Activated gamma-delta T cell (primary cell): ENCODE measurements at places on chromosomes 12 and 14.
A peak's percentile ranks its signal among the peaks of the same experiment; 100 is the strongest.

GRCh38 chr14:89359477-89360222 lies 57.4 kb downstream of the FOXN3 start:
- DNase-seq: no peak

DNA sequence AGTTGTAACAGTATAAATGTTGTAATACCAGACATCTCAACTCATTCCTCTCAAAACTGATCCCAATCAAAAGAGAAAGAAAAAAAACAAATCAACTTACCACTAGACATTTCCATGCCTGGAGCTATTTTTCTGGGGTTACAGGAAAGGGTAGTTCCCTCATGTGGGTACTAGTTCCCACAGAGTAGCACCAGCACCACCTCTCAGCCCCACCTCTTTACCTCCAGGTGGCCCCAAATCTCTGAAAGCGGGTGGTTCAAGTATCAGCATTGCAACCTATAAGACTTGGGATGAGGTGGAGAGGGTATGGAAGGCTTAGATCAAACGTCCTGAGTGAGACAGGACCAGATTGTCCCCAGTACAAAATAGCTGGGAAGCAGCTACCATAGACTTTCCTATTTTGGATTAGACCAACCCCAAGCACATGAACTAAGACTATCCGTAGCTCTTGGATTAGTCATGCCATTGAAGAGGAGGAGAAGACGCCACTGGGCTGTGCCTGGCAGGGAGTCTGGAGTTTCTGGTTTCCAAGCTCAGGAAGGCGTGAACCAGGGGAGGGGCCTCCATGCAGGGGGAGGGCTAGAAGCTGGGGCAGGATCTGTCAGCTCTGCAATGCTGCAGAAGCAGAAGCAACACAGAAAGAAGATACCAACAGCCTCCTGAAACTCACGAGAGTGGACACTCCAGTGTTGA lies at the start of gene SLC39A2:
SLC39A2 (plus strand) TSS at position 620 of the 693 bp plus-strand sequence. CDS start 154 bp downstream, outside the sequence.
- DNase-seq: no peak

DNA sequence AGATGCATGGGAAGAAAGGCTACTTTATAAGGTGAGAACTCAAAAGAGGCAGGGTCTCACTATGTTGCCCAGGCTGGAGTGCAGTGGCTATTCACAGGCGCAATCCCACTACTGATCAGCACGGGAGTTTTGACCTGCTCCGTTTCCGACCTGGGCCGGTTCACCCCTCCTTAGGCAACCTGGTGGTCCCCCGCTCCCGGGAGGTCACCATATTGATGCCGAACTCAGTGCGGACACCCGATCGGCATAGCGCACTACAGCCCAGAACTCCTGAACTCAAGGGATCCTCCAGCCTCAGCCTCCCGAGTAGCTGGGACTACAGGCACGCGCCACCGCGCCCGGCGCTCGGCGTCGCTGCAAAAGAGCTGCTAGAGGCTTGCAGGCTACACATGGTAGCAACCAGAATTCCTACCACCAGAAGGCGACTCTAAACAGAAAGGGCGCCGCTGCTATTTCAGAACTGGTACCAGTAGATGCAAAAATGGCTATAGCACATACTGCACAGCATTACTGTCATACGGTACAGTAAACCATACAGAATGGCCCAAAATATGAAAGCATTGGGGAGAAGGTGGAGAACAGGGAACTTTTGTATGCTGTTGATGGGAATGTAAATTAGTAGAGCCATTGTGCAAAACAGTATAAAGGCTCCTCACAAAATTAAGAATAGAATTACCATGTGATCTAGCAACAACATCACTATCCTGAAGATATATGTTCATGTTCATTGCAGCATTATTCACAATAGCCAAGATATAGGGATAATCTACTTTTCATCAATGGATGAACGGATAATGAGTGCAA lies 1.2 kb upstream of the NEMF start:
- peak; percentile 35 for DNase-seq

DNA sequence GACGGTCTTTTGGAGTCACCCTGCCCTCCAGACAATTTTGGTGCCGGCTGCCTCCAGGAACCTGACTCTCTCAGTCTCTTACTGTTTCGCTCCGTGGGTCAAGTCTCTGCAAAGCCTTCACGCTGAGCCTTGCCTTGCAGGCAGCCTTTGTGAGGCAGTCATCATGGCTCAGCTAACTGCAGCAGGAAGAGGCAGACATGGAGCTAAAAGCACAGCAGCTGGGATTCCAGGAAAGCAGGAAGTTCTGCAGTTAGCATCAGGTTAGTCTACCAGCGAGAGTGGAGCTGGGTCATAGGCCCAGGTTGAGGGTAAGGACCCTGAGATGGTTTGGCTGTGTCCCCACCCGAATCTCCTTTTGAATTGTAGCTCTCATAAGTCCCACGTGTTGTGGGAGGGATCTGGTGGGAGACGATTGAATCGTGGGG lies 305.4 kb downstream of the PCNX1 start:
- no peak for DNase-seq

- DNase-seq: no peak
These were observed 17.1 kb upstream of the OR4K17 start for GRCh38 chr14:20093442-20093841.

DNA sequence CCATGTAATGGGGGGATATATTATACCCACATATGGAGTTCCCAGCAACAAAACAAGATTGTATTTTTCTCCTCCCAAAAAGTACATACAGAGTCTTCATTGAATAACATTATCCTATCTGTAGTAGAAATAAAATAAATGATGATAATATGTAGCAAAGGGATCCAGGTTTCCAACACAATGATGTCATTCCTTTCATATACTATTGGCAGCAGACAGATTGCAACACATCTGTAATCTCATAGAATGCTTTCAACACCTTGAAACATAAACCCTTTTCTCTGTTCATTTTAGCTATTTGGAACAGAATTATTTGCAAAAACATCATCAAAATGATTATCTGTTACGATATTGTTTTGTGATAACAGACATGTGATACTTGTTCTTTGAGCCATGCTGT lies 317.6 kb downstream of the DPF3 start:
- DNase-seq: no peak

DNA sequence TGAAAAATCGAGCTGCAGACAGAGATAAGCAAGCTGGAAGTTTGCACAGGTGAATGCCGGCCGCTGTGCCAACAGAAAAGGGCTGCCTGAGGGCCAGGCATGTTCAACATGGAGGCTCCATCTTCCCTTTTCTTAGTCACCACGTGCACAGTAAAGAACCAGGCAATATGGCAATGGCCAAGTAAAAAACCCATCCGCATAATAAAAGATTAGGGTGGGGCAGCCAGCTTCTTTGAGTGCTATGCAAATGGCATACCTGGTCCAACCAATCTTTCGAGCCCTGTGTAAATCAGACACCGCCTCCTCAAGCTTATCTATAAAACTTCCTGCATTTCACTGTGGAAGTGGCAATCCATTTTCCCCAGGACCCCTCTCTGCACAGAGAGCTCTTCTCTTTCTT lies 16.7 kb downstream of the PNP start:
- DNase-seq: no peak

DNA sequence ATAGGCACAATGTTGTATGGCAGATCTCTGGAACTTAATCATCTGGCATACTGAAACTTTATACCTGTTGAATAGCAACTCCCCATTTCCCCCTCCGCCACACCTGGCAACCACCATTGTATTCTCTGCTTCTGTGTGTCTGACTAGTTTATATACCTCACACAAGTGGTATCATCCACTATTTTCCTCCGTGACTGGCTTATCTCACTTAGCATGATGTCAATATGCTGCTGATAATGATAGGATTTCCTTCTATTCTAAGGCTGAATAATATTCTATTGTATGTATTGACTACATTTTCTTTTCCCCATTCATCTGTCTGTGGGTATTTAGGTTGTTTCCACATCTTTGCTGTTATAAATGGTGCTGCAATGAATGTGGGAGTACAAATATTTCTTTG lies 21.5 kb downstream of the BRMS1L start:
- no peak for DNase-seq

DNA sequence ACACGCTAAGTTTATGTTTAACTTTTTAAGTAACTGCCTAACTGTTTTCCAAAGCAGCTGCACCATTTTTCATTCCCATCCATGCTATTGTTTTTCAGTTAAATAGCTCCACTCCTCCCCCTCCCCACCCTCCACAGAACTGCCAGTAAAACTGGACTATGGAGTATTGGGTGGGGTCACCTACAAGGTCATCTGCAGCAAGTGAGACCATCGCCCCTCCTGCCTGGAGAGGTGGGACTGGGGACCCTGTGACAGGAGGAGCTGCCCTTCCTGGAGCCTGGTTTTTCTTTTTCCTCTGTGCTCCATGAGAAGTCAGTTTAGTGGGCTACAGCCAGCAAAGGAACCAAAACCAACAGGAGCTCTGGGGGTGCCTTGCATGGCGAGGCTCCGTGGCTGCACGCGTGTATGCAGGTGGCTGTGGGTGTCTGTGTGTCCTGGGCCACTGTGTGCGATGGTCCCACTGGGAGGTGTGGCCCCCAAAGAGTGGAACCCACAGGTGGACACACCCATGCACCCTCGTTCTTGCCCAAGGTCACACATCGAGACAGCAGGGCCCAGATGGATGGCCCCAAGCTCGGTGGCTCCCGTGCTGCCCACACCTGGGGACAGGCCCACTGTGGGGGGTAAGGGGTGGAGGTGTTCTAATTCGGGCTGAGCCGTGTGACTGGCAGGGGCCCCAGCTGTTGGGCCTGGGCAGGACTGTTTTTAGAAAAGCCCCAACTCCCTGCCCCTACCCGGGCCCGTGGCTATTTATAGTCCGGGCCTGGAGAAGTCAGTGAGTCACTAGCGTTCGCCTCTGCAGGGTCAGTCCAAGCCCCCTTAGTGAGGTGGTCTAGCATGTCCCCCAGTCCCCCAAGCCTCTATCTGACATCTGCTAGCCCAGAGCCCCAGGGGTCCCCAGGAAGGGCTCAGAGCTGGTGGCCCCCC lies 2.3 kb upstream of the ADSS1 start:
- DNase-seq: no peak

- no peak for DNase-seq
These were observed 272.5 kb downstream of the SLC15A4 start for GRCh38 chr12:128551266-128551665.

DNA sequence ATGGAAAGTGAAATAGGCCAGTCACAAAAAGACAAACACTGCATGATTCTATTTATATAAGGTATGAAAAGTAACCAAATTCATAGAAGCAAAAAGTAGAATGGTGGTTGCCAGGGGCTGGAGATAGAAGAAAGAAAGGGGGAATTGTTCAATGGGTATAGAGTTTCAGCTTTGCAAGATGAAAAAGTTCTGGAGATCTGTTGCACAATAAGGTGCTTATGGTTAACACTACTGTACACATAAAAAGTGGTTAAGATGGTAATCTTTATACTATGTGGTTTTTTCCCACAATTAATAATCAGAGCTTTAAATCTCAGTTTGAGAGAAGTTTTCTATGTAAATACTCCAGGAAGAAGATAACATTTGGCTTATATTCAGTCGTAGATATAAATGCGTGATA lies 73.4 kb downstream of the SLC38A4 start:
- no peak for DNase-seq

DNA sequence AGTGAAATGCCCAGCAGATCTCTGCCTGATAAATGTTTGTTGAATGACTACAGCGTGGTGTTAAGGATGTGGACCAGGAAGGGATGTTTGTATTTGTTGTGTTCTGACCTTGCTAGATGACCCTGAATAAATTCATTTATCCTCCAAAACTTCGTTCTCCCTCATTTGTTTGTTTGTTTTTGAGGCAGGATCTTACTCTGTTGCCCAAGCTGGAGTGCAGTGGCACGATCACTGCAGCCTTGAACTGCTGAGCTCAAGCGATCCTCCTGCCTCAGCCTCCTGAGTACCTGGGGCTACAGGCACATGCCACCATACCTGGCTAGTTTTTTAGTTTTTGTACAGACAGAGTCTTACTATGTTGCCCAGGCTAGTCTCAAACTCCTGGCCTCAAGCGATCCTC lies 96.7 kb downstream of the TSPAN9 start:
- DNase-seq: no peak

GRCh38 chr12:20557096-20557495 lies 138.0 kb upstream of the SLCO1C1 start:
- no peak for DNase-seq

GRCh38 chr14:37695866-37696265 lies 100.4 kb downstream of the TTC6 start:
- DNase-seq: no peak

DNA sequence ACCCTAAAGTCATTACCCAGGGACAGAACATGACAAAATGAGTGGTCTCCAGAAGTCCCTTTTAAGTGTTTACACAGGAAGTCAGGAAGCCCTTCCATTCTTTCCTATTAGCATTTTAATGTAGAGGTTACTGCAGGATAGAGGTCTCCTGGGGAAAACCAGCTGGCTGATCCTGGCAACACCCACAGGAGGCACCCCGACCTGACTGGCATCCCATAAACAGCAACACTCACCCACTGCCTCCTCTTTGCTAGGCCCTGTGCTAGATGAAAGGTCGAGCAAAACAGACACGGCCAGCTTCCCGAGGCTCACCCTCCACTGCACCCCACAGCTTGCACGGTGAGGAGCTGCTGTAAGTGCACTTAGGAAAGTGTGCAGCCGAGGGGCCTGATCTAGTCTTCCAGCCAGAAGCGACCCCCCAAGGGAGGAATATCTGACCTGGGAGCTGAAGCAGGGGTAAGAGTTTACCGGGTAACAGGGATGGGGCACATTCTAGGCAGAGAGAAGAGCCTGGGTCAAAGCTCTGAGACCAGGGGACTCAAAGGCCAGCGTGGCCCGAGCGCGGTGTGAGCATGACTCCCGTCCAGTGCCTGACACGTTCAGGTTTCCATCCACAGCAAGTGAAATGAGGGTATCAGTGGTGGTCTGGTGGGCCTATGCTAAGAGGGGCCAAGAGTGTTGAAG lies 9.0 kb downstream of the DAZAP2 start:
- no peak for DNase-seq

DNA sequence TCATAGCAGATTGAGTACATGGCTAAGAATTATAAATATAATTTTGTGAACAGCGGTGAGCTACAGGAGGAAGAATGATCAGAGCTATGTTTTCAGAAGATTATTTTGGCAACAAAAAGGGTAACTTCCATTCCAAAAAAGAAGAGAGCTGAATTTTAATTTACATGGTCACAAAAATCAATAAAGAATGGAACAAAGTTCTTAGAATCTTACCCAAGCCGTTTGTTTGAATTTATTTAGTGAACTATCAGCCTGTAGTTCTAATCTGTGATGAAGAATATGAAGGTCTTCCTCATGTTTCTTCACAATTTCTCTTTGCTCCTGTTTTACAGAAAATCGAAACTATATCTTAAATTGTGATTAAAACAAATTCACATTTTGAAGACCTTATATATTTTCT lies 54.4 kb upstream of the C12orf50 start:
- DNase-seq: no peak

DNA sequence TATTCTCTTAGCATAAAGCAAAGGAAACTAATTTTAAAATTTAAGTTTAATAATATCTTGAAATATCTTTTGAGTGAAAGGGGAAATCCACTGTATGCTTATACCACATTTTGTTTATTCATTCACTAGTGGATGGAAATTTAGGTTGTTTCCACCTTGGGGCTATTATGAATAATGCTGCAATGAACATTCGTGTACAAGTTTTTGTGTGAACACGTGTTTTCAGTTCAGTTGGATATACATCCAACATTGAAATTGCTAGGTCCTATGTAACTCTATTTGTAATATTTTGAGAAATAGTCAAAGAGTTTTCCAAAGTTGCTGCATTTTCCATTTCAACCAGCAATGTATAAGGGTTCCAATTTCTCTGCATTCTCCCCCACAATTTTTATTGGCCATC lies 83.7 kb upstream of the ETV6 start:
- DNase-seq: no peak
